ENCODE measurements at places on chromosomes 16 and 17.

GRCh38 chr17:8076502-8077266 lies 10.8 kb downstream of the ALOX12B start:
- DNase-seq = no peak

- DNase-seq = no peak
Measured at GRCh38 chr16:87558682-87559081, 43.6 kb upstream of the JPH3 start.

DNA sequence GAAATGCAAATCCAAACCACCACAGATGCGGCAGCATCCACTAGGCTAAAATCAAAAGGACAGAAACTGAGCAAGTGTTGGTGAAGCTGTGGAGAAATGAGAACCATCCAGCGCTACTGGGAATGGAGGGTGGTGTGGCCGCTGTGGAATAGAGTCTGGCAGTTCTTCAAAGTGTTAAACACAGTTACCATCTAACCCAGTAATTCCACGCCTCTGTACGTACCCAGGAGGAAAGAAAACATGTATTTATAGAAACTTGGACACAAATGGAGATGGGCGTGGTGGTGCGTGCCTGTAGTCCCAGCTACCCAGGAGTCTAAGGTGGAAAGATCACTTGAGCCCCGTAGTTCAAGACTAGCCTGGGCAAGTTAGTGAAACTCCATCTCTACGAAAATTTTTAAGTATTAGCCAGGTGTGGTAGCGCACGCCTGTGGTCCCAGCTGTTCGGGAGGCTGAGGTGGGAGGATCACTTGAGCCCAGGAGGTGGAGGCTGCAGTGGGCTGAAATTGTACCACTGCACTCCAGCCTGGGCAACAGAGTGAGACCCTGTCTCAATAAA lies 11.6 kb downstream of the SLC25A10 start:
- no peak for DNase-seq

- DNase-seq = no peak
Measured at GRCh38 chr17:81884520-81884919, 6.9 kb downstream of the ALYREF start.

GRCh38 chr17:79097226-79098055 lies 22.8 kb downstream of the ENGASE start:
- DNase-seq = no peak

DNA sequence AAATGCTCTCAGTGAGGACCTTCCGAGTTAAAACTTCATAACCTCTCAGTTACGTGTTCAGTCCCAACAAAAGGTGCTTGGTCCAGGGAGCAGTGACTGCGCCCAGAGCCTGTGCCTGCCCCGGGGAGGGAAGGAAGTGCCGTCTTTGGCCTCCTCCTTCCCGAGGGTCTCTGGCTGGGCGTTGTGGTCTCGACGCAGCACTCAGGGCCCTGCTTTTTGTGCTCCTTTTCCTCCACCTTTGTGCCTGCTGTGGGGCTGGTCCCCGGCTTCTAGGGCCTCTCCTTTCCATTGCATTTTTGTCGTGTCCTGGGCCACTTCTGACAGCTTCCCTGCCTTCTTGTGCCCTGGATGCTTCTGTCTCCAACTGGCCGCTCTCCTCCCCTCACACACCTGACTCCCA lies 29.1 kb downstream of the CRAMP1 start:
- DNase-seq = no peak

DNA sequence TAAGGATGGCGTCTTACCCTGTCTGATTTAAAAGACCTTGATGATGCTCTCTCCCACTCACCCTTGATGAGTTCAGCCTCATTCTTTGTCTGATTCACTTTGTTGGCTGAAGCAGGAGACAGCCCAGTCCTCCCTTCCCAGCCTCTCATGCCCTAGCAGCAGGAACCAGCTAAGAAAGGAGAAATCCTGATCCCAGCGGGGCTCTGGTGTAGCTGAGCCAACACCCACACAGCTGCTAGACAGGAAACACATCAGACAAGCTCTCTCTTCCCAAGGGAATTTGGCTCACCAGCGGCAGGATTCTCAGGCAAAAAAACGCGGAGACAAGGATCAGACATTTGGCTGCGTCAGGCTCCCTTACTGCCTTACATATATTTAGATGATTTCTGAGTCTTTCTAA lies 211.5 kb downstream of the CDH11 start:
- peak; percentile 71 for DNase-seq

DNA sequence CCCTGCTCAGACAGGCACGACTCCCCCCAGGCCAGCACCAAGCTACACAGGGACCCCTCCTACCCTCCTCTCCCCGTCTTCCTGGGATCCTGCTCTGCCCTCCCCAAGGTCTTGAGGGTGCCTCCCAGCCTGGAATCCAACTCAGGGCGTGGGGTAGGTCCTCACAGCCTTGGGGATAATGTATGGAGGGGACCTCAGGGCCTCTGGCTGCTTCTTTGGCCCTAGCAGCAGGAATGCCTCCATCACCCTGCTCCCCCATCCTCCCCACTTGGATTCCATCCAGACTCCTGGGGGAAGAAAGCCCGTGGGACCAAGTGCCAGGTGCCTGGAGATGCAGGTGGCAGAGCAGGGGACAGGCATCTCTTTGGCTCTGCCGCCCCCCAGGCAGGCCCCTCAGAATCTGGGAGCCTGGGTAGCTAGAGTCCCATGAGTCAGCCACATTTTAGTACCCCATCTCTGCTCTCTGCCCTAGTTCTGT lies 10.7 kb upstream of the STAC2 start:
- no peak for DNase-seq

DNA sequence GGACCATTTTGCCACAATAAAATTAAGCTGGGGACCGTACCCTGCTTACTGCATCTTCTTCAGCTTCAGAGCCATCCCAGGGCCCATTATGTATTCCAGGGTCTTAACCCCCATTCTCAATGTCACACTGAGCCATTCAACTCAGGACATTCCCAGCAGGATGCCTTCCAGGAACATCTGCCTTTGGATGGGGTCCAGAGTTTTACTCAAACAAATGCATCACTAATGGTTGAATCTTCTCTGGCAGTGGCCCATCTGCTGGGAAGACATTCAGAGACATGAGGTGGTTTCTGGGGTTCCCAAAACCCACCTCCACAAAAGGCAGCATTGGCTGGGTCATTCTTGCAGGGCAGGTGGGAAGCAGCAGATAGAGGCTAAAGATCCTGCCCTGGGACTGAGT lies 3.4 kb upstream of the SEC14L5 start:
- no peak for DNase-seq

GRCh38 chr16:7182510-7183109 lies 150.0 kb upstream of the RBFOX1 start:
- no peak for DNase-seq

- DNase-seq = no peak
Measured at GRCh38 chr16:68257251-68257905, 6.9 kb upstream of the SLC7A6 start.

DNA sequence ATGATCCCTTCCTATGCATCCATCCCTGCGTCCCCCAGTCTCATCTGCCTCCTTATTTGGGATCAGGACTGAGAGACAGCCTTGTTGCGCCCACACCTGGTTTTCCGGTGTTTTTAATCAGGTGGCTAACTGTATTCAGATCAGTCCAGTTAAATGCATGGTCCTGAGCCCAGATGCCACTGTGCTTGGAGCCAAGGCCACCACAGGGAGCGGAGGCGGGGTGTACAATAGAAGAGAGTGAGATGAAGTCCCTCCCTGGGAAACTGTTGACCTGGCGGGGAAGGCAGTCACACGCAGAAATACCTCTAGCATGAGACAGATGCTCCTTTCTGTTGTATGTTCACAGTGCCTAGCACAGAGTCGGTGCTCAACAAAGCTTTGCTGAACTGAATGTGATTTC lies 6.3 kb downstream of the RCVRN start:
- no peak for DNase-seq

DNA sequence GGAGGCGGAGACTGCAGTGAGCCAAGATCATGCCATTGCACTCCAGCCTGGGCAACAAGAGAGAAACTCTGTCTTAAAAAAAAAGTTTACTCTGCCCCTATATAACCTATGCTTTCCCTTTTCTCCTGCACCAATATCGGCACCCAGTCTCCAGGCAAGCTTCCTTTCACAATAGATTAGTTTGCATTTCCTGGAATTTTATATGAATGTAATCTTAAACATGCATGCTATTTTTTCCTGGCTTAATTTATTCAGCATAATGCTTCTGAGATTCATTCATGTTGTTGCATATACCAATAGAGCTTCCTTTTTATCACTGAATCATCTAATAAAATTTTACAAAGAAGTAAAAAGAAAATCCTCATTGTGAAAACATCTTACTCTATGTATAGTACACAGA lies 59.4 kb downstream of the USP32 start:
- no peak for DNase-seq

DNA sequence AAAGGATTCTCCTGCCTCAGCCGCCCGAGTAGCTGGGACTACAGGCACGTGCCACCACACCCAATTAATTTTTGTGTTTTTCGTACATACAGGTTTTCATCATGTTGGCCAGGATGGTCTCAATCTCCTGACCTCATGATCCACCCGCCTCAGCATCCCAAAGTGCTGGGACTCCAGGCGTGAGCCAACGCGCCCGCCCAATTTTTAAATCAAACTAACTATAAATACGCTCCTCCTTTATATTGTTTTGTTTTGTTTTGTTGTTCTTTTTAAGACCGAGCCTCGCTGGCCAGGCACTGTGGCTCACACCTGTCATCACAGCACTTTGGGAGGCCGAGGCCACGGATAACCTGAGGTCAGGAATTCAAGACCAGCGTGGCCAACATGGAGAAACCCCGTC lies 1.9 kb upstream of the UTP6 start:
- no peak for DNase-seq

DNA sequence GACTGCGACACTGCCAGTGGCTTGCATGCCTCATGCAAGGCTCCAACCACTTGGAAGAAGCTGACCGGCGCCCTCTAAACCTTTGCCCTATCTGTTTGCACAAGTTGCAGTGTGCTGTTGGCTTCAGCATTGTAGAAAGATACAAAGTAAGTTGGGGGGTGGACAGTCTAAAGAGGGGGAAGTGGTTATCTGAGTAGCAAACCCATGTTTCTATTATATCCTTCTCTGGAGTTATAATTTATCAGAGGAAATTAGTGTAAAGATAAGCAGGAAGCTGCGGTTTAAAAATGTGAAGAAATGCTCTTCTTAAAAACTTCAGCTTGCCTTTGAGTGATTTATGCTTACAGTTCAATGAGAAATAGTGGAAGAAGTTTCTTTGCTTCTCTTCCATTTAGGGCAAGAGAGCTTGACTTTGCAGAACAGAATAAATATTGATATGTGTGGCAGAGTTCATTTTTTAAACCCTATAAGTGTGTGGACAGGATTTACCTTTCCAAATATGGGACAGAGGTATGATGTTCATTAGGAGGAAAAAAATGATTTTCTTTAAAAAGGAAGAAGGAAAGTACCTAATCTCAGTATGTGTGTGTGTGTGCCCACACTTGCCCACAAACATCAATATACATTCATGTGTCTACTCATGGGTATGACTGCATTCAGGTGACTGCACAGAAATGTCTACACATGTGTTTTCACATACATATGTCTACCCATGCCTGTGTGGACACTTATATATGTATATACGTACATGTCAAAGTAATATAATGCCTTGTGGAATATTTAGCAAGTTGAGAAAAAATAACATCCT lies 8.1 kb downstream of the AMZ2 start:
- DNase-seq = no peak

DNA sequence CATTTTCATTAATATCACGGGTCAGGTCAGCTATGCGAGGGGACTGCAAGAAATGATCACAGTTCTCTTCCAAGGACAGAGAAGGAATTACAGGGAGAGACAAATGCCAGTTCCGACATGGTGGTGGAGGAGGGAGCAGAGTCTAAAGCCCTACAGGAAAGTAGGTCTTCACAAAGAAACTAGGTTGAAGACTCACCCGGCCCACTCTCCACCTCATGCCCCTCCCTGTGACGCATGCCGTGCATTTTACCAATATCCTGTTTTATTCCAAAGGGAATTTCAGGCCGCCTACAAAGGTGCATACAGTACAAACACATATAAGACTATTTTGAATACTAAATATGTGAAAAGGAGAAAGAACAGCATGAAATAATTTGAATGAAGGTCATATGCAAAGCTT lies 56.8 kb downstream of the CDH11 start:
- DNase-seq = no peak

- DNase-seq = no peak
Measured at GRCh38 chr17:6098823-6099180, 28.6 kb downstream of the WSCD1 start.

DNA sequence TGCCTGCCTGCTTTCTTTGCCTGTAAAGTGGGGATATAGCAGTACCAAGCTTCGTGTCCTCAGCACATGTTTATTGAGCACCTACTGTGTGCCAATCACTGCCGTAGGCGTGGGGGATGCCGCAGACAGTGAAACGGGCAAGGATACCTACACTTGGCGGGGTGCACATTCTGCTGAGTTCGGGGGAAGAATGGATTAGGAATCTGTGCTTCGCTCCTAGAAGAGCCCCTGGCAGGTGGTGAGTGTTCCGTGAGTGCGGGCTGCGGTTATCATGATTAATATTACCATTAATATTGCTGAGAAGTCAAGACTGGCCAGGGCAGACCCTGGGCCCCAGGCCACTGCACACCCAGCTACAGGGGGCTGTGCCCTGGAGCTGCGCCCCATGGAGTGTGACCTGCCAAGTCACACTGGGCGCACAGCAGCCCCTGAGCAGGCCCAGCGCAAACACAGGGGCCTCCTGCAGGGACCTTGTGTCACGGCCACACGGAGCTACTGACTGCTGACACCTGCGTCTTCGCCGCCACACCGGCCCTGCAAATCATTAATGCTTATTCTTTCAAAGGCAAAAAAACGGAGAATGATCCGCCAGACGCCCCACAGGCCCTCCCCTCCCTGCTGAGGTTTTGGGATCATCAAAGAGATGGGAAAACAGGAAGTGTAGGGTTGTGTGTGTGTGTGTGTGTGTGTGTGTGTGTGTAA lies 213.4 kb upstream of the GSE1 start:
- DNase-seq = no peak

GRCh38 chr16:1279945-1280589 lies 24.2 kb downstream of the TPSD1 start:
- DNase-seq = no peak

DNA sequence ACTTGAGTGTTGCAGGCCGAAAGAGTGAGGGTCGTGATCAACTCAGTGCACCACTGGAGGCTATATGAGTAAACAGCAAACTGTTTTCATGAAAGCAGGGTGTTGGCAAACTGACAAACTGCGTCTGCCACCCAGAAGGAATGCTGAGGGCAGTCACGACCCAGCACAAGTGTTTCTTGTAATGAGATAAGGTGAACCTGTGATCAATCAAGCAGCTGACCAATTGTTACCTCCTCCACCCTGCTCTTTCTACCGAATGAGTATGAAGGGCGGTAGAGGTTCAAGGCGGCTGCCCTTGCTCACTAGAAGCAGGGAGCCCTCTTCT lies 5.5 kb upstream of the SRL start:
- no peak for DNase-seq

- DNase-seq = no peak
Measured at GRCh38 chr16:81106826-81107503, 10.8 kb upstream of the GCSH start.

GRCh38 chr16:16850274-16850673 lies 471.3 kb downstream of the NPIPA7 start:
- DNase-seq = no peak
